Fibroblast of lung (primary cell): ENCODE measurements at places on chromosomes 3 and 15.

- DNase-seq = no peak
Observed at GRCh38 chr15:83898361-83898760, 244.4 kb downstream of the ADAMTSL3 start.

GRCh38 chr15:55256281-55257011 lies 33.2 kb downstream of the RAB27A start:
- DNase-seq = peak; percentile 61

DNA sequence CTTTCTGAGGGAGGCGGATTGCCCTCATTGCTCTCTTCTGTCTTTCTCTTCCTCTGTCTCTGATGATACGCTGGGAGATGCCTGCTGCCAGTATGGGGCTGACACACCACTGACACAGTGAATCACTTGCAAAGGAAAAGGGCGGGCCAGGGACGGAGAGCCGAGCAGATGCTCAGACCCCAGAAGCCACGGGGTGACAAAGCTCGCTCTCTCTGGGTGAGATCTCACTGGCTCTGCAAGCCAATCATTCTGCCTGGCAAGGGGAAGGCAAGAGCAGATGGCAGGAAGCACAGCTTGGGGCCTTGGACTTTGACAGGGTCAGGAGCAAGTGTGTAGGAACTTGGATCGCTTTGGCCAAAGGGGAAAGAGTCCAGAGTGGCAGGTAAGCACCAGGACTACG lies 198.7 kb downstream of the NTRK3 start:
- DNase-seq = no peak

DNA sequence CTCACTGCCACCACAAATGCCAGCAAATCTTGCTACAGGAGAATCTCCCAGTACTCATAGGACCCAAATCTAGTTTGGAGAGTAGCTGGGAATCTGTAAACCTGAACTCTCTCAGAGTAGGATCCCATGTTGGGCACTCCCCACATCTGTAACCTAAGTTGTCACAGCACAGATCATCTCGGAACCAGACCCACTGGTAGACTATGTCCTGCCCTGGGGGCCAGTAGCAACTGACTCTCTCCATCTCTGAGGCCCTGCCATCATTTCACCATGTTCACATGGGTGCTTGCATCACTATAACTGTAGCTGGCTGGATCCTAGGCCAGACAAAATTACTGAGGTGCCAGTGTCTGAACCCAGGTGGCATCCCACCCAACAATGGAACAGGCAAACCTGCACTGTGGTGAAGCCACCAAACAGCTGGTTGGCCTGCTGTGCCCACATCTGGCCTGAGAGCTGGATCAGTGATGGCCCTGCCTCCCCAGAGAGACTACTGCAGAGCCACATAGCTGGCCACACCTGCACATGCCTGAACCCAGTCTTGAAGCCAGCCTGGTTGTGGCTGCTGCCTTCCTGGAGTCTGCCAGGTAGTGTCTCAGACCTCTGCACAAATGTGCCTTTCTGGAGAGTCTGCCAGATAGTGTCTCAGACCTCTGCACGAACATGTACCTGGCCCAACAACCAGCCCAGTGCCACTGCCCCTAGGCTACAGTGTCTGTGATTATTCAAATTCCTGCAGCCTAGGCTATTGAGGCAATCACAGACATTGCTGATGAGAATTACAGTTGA lies 82.0 kb downstream of the ISL2 start:
- DNase-seq = no peak

GRCh38 chr3:66863205-66864111 lies 134.6 kb upstream of the KBTBD8 start:
- DNase-seq = no peak

DNA sequence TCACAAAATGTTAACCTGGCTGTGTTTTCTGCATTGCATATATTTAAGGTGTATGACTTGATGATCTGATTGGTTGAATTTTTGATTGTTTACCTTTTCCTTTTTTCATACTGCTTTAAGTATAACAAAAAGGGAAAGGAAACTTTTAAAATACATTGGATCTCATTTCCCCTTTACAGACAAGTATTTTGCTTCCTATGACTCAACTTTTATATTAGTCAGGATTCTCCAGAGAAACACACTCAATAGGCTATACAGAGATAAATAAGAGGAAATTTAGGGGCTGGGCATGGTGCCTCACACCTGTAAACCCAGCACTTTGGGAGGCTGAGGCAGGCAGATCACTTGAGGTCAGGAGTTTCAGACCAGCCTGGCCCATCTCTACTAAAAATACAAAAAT lies 205.8 kb downstream of the TJP1 start:
- no peak for DNase-seq

GRCh38 chr3:99536555-99537314 lies 101.7 kb upstream of the COL8A1 start:
- DNase-seq = peak; percentile 63

- DNase-seq = no peak
Observed at GRCh38 chr15:81394603-81395002, 20.6 kb upstream of the TMC3 start.

DNA sequence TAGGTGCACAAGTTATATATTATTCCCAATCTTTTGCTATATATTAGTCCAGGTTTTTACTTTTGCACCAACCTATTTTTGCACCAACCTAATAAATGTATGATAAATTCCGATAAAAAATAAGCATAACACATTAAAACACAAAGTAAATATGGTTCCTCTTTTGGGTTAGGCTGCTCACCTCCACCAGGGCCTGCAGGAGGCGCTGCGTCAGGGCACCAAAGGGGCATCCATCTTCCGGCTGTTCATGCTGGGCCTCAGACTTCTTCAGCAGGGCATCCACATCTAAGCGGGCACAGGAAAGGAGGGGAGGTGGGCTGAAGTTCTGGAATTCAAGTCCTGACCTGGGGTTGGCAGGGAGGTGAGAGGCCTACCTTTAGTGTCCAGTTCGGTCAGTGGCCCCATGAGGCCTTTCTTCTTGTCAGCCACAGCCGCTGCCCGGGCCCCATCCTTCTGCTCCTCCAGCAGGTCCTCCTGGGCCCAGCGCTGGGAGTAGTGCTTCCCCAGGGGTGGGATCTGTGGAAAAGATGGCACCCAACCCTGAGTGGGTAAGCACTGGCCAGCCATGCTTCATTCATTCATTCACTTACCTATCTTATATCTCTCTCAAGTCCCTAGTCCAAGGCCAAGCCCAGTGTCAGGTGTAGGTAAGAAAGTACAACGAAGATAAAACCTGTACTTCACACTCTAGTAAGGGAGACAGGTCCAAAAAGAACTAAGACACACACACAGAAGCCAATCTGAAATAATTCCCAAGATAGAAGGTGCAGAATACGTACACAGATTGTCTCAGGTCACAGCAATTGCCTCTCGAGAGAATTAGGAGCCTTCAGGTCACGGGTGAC lies 5.2 kb downstream of the TADA3 start:
- no peak for DNase-seq

DNA sequence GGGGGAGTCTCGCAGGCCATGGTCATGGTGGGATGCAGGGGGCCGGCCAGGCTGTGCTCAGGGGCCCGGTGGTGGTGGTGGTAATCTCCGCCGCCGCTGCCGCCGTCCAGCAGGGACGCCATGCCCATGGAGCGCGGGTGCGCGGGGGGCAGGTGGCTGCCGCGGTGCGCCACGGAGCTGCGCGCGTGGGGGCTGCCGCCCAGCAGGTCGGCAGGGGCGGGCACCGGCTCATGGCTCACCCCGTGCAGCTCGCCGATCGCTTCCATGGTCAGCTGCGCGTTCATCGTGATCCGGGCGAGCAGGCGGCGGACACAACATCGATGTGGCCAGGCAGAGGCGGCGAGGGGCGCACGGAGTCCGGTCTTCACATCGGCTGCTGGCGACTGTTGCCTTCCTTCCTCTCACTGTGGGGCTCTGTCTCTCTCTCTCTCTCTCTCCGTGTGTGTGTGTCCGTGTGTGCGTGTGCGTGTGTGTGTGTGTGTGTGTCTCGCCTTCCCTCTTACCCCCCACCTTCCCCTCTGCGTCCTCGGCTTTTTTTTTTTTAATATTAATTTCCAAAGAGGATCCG lies 451 bp downstream of the ONECUT1 start:
- DNase-seq = no peak

DNA sequence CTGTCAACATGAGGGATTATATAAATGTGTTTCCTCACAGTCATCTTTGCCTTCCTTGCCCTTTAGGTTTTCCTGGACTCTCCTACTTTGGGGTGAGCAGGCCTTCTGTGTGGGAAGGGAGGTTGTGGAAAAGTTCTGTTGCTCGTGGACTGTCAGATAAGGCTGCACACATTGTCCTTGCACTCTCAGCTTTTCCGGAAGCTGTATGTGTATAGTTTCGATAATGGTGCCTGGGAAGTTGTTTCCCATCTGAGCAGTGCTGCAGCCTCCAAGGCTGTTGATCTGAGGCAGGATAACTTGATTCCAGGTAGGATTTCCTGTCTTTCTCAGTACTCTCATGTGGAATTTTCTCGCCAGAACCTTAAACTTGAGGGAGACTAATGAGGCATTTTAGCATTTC lies 297.8 kb upstream of the AZI2 start:
- no peak for DNase-seq

- DNase-seq = no peak
Observed at GRCh38 chr3:101279162-101279561, 41.2 kb downstream of the IMPG2 start.

DNA sequence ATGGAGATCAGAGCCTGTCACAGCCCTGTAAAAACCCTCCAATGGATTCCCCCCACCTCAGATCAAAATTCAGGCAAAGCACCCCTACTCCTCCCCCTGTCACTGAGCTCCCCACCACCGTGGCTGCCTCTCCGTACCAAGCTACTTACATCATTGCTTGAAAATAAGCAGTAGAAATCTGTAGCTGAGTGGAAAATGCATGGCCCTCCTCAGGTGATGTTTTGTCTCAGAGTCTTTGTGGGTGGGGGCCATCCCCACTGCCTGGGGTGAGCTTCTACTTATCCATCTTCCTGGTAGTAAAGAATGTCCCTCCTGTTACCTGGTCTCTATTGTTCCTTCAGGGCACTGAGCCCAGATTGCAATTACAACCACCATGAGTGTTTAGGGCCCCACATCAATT lies 34.5 kb downstream of the SLCO2A1 start:
- no peak for DNase-seq

DNA sequence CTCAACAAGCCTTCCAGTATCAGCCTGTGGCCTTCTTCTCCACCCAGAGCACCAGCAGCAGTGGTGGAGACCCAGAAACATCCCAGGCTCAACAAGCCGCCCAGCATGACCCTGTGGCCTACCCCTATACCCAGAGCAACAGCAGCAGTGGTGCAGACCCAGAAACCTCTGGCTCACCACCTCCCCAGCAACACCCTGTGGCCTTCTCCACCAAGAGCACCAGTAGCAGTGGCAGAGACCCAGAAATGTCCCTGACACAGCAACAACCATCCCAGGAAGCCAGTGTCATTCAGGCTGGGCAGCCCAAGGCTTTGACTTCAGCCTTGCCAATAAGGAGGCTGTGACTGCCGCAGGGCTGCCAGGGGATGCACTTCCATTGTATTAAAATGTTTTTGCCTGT lies 16.3 kb upstream of the EMC3 start:
- DNase-seq = no peak

DNA sequence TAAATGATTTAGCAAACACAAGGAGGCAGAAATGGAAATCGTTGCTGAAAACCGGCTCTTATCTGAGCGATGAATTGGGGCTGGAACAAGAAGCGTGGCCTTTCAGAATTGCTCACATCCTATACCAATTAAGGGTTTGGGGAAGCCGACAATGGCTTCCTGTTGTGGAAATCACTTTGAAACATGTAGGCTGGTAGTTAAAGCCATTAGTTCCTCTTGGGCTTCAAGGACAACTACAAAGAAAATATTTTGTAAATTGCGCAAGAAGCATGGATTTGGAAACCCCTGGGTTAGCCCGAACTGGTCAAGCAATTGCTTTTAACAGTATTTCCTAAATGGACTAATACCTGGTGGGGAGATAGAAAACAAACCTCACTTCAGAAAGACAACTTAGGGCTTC lies 182.4 kb downstream of the ADAMTS9 start:
- DNase-seq = no peak

DNA sequence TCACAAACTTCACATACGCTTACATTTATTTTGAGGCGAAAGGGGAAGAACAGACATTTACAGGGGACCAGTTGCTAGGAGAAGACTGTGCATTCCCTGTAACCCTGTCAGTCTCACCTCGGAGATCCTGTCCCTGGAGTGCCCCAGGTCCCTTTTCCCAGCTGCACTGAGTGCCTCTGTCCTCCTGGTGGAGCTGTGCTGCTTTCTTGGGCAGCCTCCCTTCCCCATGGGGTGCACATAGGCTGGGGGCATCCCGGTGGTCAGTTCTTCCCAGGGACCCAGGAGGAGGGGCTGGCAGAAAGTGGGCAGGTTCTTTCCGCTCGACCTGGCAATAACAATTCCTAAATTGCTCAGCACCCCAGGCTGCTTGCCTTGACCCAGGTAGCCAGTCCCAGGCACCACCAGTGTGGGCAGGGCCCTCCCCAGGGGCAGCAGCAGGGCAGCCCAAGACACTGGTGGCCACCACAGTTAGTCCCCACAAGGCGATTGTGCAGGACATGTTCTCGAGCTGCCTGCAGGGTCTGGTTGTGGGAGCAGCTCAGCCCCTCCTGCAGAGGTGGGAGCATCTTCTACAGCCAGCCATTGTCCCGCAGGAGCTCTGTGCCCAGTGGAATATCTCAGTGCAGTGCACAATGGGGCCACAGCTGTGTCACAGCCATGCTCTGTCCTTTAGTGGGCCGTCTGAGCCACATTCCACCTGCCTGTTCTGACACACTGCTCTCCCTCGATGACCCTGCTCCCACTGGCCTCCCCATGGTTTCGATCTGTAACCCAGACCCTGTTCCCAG lies 36.3 kb downstream of the APBA2 start:
- DNase-seq = no peak

DNA sequence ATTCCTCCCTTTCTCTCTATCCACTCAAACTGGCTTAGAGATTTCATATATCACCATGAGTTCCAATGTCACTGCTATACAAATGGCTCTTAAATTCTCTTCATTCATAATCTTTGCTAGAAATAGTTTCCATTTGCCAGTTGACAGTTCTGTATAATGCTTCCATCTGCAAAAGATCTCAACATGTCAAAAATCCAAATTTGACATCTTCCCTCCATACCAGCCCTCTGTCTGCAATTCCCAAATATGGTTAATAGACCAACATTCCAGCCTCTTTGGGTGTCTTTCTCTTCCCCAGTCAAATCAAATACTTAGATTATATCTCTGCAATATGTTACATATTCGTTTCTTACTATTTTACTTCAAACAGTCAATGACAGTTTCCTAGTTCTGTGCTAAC lies 64.2 kb upstream of the SERPINI2 start:
- no peak for DNase-seq

DNA sequence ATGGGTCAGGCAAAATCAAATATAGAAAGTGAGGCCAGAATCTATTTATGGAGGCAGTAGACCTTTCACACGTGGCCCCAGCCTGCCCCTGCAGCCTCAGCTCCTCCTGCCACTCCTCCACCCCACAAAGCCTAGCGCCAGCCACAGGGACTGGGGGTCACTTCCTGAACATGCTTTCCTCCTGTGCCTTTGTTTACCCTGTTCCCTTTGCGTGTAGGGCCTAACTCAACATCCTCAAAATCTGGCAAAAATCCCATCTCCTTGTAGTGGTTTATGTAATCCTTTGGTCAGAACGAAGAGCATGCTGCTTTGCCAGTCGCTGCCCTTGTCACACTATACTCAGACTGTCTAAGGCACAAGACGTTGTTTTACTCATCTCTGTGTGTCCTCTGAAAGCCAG lies 39.6 kb downstream of the KBTBD12 start:
- no peak for DNase-seq

- DNase-seq = no peak
Observed at GRCh38 chr3:44981220-44981619, 5.2 kb downstream of the EXOSC7 start.
